Right ventricle myocardium inferior (tissue), 1 donor: ENCODE measurements at places on chromosomes 12 and 14. TPM values are rescaled to one million over a fixed set of nuclear protein-coding genes. Genes with fewer than 3 reads are reported as not detected.

DNA sequence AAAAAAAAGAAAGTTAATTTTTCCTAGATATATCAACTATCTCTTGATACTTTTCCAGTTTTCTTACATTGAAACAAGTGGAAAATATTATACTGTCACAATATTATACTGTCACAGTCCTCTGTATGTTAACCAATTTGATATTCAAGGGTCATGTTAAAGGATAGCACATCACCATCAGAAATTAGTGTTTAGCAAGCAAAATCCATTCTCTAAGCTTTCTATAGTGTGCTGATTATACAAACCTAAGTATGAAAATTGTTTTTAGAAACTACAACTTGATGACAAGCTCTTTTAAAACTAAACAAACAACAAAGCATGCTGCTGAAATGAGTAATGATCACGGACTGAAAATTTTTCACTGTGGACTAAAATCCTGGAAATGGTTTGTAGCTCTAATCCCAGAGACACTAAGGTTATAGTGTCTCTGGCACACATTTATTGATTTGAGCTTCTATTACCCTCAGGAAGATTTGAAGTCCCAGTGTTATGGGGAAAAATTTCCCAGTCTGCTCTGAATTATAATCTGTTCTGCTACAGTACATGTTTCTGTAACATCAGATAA is 9.7 kb downstream of the SPTSSA start:
- no peak for DNase-seq

DNA sequence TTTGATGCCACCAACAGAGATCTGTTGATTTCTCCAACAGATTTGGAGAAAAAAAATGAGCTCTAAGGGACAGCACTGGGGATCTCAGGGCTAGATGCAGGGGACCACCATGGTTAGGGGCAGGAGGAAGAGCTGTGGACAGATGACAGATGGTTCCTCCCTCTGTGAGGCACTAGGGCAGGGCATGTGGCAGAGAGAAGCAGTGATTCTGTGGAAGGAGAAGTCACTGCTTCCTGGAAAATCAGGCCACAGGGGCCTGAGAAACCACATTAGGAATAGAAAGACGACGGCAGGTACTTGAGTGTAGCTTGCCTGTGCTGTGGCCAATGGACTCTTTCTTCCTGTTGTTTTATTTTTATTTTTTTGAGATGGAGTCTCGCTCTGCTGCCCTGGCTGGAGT is 24.9 kb upstream of the TMED2 start:
- DNase-seq, result no peak

GRCh38 chr14:88025313-88025712 is 20.4 kb downstream of the GPR65 start:
- no peak for DNase-seq

DNA sequence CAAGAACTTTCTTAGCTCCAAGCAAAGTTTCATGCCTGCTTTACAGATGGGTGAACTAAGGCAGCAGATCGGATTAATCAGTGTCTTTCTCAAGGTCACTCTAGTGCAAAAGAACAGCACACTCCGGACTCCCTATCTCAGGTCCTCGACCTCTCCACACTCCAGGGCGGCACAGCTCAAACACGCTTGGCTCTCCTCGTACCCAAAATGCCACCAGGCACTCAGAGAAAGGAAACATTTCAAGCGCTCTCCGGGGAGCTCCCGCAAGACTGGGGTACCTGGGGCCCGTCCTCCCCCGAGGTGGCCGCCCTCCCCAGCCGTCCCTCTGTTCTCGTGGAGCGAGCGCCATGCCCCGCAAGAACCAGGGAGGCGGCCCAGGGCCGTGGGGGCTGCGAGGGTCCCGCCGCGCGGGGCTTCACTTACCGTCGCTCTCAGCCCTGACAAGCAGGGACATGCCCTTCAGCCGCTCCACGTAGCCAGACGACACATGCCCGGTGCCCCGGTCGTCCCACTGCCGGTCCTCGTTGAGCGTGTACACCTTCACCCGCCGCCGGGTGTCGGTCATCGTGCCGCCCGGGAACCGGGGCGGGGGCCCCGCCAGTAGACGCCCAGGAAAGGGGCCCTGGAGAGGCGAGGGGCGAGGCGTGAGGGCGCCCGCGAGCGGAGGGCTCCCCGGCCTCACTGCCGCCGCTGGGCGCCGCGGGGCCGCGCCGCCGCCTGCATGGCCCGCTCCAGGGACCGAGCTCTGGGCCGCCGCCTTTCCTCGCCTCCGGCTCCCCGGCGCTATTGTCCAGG is 830 bp downstream of the PPP4R3A start:
- DNase-seq, result no peak

The NTN4 gene
- total RNA-seq, result 74.5 TPM

The RFLNA gene
- 0.19 TPM for total RNA-seq
